SJSA1 (cell line): ENCODE measurements at places on chromosomes 6 and 20.

DNA sequence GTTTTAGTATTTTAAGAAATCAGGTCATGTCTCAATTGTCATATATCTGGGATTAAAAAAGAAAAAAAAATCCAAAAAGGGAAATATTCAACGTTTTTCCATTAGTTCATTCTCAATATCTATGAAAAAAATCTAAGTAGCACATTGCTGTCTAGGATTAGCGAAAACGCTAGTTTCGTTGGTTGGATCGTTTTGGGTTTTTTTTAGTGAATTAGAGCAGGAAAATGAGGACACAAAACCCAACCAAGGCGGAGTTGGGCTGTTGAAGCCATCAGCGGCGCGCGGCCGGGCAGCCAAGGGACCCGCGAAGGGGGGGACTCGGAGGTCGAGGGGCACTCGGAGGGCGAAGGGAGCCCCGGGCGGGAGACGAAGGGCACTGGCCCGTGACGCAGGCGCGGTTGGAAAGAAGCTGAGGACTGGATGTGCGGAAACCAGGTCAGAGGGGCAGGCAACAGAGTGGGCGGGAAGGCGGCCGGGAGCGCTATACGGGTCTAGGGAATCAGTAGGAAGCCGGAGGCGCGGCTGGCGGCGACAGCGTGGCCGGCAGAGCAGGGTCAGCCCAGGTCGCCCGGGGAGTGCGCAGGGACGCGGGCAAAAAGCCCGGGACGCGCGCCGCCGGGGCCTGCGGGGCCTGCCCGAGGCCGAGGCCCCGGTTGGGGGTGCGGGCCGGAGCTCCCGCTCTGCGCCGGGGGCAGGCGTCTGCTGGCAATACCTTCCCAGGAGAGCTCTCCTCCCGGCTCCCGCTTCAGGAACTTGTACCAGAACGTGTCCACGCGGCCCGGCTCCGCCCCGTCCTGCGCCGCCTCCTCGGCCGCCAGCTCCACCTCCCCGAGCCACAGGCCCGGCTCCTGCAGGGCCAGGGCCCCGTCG is 599 bp downstream of the EPM2A start:
- peak; percentile 86 for DNase-seq

GRCh38 chr20:20321134-20321533 is 46.8 kb upstream of the INSM1 start:
- no peak for DNase-seq

GRCh38 chr20:2741463-2741862 is 48.9 kb downstream of the EBF4 start:
- no peak for DNase-seq

DNA sequence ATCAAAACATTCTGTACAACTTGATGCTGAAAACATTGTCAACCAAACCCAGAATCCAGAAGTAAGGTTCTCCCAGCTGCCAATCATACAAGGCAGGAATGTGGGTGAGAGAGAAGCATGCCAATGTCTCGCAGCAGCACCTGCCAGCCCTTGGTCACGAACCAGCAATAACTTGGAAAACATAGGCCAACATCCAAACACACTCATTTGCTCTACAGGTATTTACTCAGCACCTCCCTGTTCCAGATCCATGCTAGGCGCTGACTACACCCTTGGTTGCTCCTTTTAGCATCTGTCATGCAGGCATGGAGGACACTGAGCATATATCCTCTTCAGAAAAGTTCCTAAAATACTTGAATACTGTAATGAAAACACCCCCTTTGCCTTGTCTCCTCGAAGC is 63.6 kb downstream of the FAXC start:
- no peak for DNase-seq

GRCh38 chr6:137661601-137662000 is 167.4 kb upstream of the OLIG3 start:
- no peak for DNase-seq

GRCh38 chr6:6655805-6656251 is 67.3 kb downstream of the LY86 start:
- DNase-seq = no peak

GRCh38 chr6:132392270-132392646 is 9.0 kb downstream of the MOXD1 start:
- DNase-seq = no peak
